ENCODE measurements at places on chromosomes 7 and 10.

DNA sequence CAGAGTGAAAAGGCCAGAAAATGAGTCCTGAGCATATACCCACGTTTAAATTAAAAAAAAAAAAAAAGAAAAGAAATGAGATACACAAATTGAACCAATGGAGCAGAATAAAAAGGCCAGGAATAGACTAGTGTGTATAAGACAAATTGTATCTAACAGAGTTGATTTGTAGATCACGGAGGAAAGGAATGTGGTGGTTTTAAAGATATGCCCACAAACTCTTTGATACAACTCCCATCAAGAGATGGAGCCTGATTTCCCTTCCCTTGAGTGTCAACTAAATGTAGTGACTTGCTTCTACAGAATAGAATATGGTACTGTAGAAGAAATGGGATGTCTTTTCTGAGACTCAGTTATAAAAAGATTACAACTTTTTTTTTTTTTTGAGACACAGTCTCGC is 10.4 kb downstream of the SYPL1 start:
- DNase-seq, result no peak

- no peak for DNase-seq
Observed at GRCh38 chr7:91569728-91570457, 305.7 kb downstream of the FZD1 start.

- DNase-seq, result no peak
Observed at GRCh38 chr7:36001546-36001945, 151.5 kb upstream of the EEPD1 start.

- DNase-seq, result no peak
Observed at GRCh38 chr10:13792006-13792405, 205.2 kb downstream of the PRPF18 start.

DNA sequence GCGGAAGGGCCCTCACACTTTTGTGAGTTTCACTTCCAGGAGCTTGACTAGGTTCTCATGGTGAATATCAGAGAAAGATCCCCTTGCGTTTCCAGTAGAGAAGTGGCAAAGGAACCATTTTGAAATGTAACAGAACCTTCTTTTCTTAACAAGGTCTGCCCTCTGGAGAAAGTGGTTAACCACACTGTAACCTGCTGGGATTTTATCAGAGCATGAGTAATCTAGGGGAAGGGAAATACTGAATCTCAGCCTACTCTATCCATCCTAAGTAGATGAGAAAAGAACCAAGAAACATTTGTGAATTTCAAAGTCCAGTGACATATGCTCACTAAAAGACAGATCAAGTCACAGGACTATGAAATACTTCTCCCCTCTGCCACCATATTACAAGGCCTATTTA is 235.5 kb downstream of the ZEB1 start:
- DNase-seq, result peak; percentile 20

GRCh38 chr7:108314551-108314950 is 141.7 kb downstream of the NRCAM start:
- no peak for DNase-seq

GRCh38 chr7:108086546-108086945 is 43.6 kb downstream of the LAMB4 start:
- peak; percentile 17 for DNase-seq

GRCh38 chr7:77290425-77290824 is 90.8 kb upstream of the FGL2 start:
- no peak for DNase-seq

- DNase-seq, result peak; percentile 78
Observed at GRCh38 chr7:18508443-18509427, 13.2 kb downstream of the HDAC9 start.

DNA sequence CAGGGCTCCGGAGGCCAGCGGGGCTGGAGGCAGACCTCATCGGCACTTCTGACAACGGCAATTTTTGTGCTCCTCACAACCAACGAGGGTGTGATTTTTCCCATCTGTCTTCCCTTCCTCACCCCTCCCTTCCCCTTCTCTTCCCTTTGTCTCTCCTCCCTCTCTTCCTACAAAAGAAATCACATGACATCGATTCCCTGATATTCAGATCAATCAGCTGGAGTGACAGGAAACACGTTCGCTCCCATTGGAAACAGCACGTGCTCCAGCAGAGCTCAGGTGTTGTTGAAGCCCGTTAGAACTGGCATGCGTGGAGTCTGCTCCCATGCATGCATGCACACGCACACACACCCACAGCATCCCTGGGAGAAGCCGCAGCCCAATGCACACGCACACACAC is 222.4 kb downstream of the PTPRN2 start:
- no peak for DNase-seq

DNA sequence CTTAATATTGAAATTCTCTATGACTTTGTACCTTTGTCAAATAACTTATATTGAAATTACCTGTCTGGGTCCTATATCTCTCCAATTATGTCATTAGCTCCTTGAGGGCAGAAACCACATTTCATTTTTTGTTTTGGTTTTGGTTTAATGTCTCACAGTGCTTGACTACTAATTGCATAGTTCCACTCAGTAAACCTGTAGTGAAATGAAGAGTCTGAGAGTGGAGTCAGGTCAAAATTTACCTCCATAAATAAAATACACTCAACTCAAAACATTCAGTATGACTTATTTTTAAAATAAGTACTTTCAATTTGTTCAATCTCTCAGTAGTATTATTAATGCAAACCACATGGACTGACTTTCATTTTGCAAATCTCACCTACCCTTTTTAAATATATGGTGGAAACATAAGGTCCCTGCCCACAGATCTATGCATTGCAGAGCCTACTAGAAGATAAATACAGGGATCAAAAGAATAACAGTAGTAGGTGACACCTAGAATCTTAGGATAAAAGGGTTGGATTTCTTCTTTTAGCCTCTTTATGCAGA is 32.5 kb downstream of the PDE1C start:
- DNase-seq, result no peak

- no peak for DNase-seq
Observed at GRCh38 chr10:14080795-14081194, 249.9 kb downstream of the FRMD4A start.

GRCh38 chr10:35635576-35635975 is 6.5 kb downstream of the FZD8 start:
- peak; percentile 59 for DNase-seq

DNA sequence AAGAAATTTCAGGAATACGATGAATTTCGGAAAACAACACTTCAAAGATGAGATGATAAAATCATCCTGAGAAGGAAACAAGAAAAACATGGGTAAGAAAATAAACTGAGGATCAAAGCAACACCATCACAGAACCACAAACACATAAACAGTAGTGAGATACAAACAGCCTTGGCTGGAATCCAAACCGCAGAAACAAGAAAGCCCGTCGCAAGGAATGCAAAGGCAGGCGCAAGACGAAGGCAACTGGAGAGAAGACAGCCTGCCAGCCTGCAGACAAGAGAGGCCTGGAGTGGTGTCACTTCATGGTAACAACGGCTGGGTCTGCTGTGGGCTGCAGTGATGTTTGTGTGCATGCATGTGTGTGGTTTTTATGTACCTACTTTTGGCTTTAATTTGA is 61.8 kb upstream of the DRGX start:
- no peak for DNase-seq

DNA sequence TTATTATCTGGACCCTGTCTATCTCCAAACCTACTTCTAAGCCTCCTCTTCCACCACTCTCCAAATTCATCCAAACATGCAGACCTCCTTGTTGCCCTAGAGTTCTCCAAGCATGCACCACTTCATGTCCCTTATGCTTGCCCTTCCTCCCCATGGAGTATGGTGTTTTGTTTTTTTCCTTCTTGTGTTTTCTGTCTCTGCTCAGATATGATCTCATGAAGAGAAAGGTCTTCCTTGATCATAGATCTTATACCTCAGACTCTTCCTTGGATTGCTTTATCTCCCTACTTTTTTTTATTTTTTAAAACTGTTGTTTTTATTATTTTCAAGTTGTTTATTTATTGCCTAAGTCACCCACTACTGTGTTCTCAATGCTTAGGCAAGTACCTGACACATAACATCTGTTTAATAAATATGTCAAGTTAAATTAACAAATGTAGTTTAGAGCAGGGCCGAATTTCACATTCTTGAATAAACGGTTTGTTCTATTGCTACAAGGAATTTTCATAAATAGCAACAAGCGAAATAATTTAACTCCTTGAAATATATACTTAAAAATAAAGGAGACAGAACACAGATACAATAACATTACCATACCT is 84.5 kb downstream of the HGF start:
- no peak for DNase-seq

- no peak for DNase-seq
Observed at GRCh38 chr7:25409897-25410636, 181.8 kb upstream of the NPVF start.

- no peak for DNase-seq
Observed at GRCh38 chr7:9120331-9120730, 686.9 kb downstream of the NXPH1 start.

DNA sequence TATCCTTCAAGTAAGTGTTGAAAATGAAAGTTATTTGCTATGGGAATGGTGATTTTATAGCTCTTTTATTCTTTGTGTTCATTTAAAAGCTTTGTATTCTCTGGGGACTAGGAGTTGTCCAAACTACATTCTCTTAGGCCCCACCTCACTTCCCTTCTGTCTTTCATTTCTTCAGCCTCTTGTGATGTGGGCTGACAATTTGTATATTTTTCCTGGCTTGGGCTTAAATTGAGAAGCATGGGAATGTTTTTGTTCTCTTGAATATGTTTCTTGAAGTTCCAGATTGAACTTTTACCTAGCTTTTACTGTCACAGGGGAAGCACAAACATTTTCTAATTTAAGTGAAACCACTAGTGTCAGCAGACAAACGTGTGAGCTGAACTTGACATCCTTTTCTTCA is 27.9 kb downstream of the BBS9 start:
- no peak for DNase-seq

DNA sequence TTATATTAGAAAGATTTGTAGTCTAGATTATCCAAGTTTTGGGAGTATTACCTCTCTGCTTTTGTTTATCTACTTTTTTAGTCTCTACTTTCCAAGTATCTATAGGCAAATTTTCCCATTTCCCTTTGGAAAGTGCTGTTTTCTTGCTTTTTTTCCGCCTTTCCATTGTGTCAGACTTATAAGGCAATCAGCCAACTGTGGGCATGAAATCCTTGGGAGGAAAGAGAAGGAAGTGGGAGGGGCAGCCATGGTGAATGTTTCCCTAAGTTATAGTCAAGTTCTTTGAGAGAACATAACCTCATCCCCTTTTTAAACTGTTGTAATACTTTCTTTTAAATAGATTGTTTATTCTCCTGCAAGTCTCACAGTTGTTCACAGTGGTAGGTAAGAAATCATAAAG is 52.6 kb downstream of the PTEN start:
- no peak for DNase-seq

All from AG20443 (cell line).